ENCODE measurements at places on chromosomes 3 and 15.

DNA sequence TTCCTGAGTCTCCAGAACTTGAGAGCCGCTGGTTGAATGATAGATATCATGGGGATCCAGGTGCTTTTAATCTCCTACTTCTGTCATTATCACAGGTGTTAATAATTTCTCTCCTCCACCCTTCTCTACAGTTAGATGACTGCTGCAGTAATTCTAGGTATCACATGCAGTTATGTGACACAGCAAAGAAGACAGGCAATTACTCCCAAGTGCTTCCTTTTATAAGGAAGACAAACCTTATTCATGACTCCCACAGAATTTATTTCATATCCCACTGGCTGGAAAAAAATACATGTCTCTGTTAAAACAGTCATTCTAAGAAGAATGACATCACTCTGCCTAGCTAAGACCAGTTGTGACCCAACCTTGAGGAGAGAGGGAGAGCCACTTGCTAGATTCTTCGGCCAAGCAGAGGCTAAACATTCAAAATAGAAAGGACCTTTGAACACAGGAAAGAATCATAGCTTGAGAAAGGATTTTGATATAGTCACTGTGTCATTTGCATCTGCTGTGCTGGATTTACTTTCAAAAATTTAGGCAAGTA, 500.6 kb downstream of the SI start:
- DNase-seq = no peak

GRCh38 chr3:145952536-145952935, 208.4 kb downstream of the PLOD2 start:
- no peak for DNase-seq

GRCh38 chr3:184784731-184785500, 27.1 kb upstream of the VPS8 start:
- DNase-seq = no peak

DNA sequence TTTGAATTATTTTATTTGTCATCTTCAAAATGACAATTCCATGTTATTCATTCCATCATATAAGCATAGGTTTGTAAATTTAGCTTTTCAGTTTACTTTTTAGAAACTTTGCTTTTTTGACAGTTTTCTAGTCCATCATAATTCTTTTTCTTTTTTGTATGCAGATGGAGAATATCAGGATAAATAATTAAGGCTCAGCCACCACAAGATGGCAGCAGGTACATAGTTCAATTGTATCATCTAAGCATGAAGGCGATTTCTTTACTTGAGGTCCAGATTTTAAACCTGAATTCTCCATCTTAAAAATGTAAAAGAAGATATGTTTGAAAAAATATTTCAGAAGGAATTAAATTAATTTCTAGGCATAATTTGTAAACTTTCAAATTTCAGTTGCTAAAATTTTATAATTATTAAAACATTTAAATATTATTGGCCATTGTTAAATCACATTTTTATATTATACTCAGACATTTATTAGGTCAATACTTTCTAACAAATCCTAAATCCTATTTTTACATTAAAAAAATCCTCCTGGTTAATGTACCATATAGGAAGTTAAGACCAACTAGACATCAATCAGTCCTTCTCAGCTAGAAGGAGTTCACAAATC, 15.1 kb downstream of the PLSCR5 start:
- peak; percentile 75 for DNase-seq

DNA sequence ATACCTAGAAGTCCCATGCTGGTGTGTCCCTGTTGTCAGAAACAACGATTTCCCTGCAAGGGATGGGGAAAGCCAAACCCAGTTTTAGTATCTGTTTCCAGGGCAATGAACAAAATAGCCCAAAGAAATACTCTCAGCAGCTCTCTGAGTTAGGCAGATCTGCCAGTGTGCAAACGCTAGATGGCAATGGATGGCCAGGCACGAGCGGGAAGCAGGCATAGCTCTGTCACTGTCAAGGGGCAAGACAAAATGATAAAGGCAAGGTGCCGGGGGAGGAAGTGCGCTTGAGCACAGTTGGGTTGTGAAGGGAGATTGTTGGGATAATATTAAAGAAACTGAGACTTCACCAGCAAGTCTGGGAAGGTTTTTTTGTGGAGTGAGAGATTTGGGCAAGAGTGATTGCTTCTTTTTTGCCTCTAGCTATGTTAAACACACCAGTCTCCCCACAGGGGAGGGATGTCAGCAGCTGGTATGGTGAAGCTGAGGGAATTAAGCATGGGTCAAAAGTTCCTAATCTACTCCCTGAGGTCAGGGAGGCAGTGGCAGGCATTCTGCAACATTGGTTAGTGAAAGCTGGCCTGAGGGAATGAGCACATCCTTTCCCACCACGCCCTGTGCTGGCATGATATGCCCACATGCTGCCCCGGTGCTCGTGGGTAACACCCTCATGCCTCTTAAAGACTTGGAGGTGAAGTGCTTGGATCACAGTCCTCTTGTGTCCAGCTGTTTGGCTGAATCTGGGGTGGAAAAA, 117.5 kb downstream of the PDCD6IP start:
- DNase-seq = peak; percentile 56

DNA sequence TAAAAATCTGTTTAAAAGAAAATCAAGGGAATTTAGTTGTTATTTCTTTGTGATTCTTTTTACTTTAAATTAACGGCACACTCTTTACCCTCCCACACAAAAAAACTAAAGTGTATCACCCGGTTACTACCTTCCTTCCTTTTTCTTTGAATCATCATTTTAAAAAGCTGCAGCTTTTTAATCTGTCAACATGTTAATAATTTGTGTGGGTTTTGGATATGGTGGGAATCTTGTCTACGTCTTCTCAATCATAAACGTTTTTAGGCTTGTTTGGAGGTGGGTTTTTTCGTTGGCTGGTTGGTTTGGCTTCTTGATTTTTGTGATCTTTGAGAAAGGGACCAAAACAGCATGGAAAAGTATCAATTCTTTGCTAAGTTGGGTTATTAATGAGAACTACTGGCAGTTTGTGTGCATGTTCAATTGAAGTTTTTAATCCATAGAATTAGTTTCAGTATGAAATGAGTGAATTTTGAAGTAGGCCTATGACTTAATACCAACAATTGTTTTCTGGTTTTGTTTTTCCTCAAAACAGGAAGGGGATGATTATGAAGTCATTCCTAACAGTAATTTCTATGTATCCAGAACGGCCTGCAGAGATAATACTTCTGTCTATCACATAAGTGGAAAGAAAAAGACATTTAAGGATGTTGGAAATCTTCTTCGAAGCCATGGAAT, 4.5 kb downstream of the SMC4 start:
- DNase-seq = peak; percentile 15

DNA sequence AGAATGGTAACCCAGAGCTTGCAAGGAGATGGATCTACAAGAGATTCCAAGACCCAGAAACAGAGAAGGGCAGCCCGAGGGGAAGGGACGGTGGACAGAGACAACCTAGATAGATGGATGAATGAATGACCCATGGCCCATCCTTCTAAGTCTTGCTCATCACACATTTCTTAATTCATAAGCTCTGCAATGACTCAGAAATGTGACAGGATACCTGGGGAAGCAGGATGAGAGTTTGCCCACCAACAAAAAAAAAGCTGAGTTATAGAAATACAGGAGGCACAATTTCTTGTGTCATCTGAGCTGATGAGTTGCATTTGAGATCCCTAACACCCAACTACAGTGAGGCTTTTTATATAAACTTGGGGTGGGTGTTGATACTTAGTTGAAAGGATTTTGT, 76.6 kb downstream of the CNTN3 start:
- DNase-seq = no peak

DNA sequence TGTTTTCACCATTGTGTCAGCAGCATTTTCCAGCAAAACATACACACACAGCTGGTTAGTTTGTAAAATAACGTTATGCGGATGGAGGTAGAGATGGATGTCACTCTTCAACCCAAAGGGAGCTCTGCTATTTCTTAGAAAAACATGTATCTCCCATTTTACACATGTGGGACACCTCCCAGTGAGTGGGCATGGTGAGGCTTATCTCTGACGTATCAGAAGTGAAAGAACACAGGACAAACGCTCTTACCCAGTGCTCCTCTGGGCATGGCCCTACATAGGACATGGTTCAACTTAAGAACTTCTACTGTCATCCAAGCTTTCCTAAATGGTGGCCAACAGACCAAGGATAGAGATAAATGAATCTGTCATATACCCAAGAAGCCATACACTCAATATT, 2.1 kb downstream of the FAM240A start:
- no peak for DNase-seq

DNA sequence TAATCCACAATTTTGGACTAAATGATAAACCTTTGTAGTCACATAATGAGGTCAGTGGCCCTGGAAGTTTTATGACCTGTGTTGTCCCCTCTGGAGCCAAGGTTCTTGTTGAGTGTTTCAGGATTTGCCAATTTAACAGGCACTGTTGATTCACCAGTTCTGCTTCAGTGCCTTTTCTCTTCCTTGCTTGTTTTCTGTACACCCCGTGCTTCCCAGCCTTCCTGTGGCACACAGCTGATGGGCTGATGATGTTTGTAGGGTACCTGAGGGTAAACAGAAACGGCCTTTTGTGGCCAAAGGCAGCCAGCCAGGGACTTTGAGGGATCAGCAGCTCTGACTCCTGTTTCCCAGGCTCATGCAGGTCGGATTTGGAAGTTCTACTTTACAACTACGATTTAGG, 13.3 kb downstream of the GYG1 start:
- peak; percentile 16 for DNase-seq

GRCh38 chr15:101490922-101491733, 1.6 kb upstream of the PCSK6 start:
- DNase-seq = no peak

- no peak for DNase-seq
Observed at GRCh38 chr3:127800508-127800907, 21.8 kb downstream of the MGLL start.

GRCh38 chr3:171846597-171846996, 3.4 kb downstream of the TMEM212 start:
- DNase-seq = no peak

DNA sequence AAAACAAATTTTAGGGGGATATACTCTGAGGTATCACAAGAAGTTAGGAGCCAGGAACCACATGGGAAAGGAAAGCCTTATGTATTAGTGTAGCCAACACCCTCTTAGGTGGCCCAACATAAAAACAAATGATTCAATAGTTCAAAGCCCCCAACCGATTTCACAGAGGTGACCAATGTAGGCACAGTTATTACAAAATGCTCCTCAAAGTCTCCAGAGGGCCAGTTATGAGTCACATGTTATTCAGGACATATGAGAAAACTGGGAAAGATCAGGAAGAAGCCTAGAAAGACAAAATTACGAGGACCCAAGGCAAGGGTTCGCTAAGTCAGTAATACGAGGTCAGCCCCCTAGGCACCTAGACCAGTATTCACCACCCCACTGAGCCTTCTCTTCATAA, 29.9 kb upstream of the FBN1 start:
- DNase-seq = no peak

- no peak for DNase-seq
Observed at GRCh38 chr3:64642327-64643151, 45.3 kb downstream of the ADAMTS9 start.

DNA sequence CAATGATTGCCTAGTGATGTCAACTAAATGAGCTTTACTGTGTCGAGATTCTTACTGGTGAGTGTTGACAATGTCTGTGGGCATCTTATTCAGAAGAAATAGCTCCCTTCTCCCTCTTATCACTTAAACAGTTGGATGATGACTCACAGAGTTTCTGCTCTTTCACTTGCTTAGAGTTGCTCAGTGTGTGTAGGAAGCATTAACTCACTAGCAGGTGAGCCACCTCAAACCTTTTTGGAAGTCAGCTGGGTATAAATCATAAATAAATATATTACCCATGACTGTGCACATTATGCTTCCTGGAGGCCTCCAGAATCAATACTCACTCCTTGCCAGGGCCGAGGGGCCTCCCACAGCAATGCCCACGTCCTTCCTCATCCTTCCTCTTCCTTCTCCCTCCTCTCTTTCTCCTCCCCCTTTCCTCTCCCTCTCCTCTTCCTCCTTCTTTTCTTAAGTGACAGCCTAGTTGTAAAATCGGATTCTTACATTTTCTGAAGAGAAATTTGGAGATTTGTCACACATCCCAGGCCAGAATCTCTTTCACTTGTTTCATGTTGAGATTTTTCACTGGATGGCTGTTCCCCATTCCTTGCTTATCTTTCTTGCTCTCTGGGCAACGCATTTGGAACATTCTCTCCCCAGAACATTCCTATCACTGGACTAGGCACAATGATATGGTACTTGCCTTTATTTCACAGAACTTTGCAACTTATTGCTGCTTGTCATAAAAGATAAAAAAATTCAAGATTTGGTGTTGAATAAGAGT, 17.5 kb downstream of the SHC4 start:
- peak; percentile 29 for DNase-seq

DNA sequence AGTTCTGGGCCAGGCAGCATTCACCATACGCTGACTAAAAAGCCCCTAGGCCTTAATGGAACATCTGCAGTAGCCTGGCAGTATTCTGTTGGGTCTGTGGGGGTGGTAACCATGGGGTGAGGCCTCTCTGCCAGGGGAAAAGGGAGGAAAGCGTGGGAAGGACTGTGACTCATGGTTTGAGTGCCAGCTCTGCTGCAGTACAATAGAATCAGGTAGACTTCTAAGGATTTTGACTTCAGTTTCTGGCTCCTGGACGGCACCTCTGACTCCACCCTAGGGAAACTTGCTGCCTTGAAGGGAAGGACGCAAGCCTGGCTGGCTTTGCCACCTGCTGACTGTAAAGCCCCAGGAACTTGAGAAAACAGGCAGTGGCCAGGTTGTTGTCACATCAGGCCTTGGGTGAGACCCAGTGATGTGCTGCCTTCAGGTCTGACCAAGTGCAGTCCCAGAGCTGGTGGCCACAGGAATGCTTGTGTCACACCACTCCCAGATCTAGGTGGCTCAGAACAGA, 148.6 kb downstream of the SUCNR1 start:
- no peak for DNase-seq

- no peak for DNase-seq
Observed at GRCh38 chr3:10563396-10563795, 58.0 kb upstream of the ATP2B2 start.

GRCh38 chr3:27560484-27561056, 76.4 kb upstream of the SLC4A7 start:
- DNase-seq = no peak

- DNase-seq = no peak
Observed at GRCh38 chr3:187013159-187013716, 82.9 kb downstream of the ST6GAL1 start.

DNA sequence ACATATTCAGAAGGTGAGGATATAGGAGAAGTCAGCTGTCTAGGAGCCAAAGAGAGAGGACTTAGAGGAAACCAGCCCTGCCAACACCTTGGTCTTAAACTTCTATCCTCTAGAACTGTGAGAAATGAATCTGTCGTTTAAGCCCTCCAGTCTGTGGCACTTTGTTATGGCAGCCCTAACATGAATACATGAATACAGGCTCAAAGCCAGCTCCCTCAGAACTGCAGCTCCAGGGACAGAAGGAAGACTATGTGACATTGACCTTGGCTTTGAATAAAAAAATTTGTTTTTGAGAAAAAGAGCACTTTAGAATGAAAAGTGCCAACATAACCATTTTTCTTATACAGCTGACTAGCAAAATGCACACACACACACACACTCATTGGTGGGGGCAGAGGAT, 110.9 kb upstream of the ATP2B2 start:
- DNase-seq = no peak

DNA sequence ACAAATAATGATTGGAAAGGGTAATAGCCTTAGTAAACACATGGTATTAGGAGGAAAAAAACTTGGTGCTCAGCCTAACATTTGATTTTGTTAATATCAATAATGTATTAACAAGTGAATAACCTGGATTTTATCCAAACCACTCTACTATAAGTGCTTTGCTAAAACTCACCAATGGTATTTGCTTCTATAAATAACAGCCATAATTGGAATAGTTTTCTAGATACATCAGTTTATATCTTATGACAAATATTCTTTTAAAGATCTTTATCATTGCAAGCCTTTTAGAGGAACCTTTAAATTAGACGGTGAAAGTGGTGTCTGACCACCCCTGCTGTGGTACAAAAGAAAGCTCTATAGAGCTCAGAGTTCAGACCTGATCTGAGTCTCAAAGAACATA, 123.9 kb downstream of the SHOX2 start:
- DNase-seq = no peak
